Chondrocyte (in vitro differentiated cells): ENCODE measurements at places on chromosomes 4 and X.
A peak's percentile ranks its signal among the peaks of the same experiment; 100 is the strongest.

DNA sequence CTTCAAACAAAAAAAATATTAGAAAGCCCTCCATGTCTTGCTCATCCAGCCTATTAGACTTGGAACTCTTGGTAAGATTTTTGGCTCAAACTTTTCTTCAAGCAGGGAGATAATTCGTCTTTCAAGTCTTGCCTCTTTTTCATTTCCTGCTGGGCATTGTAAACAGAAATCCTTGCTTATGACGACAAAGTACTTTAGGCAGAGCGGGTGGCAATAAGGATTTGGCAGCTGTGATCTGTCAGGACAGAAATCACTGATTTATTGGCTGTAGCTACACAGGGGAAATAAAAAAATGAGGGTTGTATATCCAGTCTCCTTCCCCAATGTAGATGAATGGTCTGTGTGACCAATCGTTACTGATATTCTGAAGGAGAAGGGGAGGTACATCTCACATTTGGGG is 121.6 kb downstream of the SLC4A4 start:
- no peaks in the 10 kb centered on the region for H3K36me3 ChIP-seq
- H3K4me3 ChIP-seq, result no peak overlapping the region
- peaks cover 13% of the 10 kb centered on the region for H3K4me1 ChIP-seq
- no peak for DNase-seq
- H3K27me3 ChIP-seq, result no peaks in the 10 kb centered on the region

- no peak for DNase-seq
- no peaks in the 10 kb centered on the region for H3K36me3 ChIP-seq
- H3K27ac ChIP-seq, result no peak overlapping the region
- no peak overlapping the region for H3K4me3 ChIP-seq
Measured at GRCh38 chrX:41881166-41881565, 42.2 kb downstream of the CASK start.

DNA sequence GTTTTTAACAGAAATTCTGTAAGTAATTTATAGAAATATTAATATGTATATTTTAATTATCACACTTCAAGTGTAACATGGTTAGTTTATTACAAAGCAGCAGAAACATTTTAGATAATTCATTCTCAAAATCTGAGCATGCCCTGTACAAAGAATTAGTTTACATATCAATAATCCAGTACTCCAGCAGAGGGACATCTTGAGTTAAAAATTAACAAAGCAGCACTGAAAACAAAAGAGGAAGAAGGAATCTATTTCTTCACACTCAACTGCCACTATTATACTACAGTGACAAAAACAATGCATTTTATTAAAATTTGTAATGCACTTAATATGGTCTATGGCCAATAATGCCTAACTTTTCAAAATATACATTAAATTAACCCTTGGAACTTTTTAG is 179.1 kb upstream of the KLHL4 start:
- no peaks in the 10 kb centered on the region for H3K4me1 ChIP-seq
- no peak overlapping the region for H3K27ac ChIP-seq
- no peak for DNase-seq
- H3K4me3 ChIP-seq, result no peak overlapping the region
- peaks cover 19% of the 10 kb centered on the region for H3K27me3 ChIP-seq

GRCh38 chr4:69092980-69093568 is 3.2 kb upstream of the UGT2B7 start:
- no peak overlapping the region for H3K4me3 ChIP-seq
- H3K27ac ChIP-seq, result no peak overlapping the region
- no peaks in the 10 kb centered on the region for H3K27me3 ChIP-seq
- no peak for DNase-seq

DNA sequence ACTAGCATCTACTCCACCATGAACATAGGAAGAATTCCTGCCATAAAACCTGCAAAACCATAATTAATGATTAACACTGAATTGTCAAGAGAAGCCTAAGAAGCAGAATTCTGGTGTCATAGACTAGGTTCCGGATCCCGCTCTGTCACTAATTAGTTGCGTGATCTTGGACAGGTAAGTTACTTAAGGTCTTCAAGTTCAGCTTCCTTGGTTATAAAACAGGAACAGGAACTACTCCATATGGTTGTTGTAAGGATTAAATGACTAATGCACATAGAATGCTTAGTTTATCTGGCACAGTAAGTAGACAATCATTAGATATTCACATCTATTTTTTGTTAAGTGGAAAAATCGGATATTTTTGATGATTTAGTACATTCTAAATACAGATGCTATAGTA is 14.3 kb downstream of the G3BP2 start:
- DNase-seq, result no peak
- H3K27ac ChIP-seq, result peak overlapping the region; percentile 45
- H3K27me3 ChIP-seq, result no peaks in the 10 kb centered on the region
- H3K4me1 ChIP-seq, result peaks cover 24% of the 10 kb centered on the region

DNA sequence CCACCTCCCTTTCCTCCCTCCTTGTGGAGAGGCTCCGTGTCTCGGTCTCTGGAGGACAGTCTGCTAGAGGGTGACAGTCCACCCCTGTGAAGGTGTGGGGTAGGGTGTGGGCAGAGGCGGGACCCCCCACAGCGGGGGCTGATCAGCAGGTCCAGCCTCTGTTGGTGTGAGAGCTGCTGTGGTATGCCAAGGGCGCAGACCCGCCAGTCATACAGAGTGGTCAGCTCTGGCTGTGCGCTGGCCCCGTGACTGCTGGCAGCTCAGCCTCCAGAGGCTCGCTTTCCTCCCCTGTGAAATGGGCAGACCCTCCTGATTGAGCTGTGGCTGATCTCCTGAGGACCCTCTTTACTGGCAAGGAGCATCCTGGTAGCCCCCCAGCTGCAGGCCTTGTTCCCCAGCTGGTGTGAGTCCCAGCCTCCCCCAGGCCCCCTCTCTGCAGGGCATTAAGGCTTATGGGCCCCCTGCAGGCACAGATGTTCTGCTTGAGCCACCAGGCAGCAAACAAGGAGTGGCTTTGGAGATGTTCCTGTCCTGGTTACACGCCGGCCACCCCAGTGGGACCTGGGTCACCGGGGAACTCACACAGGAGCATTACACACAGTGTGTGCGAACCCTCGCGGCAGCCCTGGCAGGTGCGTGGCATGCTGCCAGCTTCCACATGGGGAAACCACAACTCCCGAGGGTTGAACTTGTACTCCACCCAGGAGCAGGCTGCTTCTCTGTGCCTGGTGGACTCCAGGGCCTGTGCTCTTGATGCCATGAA is 76.8 kb downstream of the PPP2R2C start:
- H3K4me3 ChIP-seq, result no peak overlapping the region
- H3K36me3 ChIP-seq, result no peaks in the 10 kb centered on the region
- no peak for DNase-seq
- no peaks in the 10 kb centered on the region for H3K4me1 ChIP-seq
- no peak overlapping the region for H3K27ac ChIP-seq

DNA sequence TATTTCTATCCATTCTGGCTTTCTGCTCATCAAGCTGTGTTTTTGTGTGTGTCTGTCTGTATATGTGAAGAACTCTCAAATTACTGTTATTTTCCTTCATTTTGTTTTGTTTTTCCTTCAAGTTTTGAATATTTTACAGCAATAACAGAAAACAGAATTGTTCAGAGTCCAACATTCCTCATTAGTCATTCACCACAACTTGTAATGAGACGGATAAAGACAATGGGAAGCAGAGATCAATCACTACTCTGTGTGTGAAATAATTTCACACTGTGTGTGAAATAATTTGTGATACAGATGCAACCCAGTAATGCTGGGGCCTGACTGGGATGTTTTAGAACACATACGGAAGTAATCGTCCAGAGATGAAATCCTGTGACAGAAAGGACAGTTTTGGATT is 55.2 kb downstream of the HPGD start:
- H3K4me1 ChIP-seq, result no peaks in the 10 kb centered on the region
- H3K27ac ChIP-seq, result no peak overlapping the region
- no peak overlapping the region for H3K4me3 ChIP-seq
- no peak for DNase-seq
- no peaks in the 10 kb centered on the region for H3K36me3 ChIP-seq
- peaks cover 35% of the 10 kb centered on the region for H3K27me3 ChIP-seq

DNA sequence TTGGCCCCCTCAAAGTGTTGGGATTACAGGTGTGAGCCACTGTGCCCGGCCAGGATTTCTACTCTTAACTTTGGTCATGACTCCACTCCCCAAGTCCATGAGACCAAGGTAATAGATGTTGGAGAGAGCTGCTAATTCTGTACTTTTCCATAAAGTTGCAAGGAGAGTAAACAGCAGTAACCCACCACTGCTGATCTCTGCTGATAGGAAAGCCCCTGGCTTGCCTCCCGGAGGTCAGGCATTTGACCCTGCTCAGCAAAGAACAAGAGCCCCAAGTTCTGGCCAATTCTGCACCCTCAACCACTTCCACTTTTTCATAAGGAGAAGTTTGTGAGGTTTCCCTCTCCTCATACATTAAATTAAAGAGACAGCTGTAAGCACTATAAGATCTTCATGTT is 143.0 kb downstream of the RASL11B start:
- no peak overlapping the region for H3K27ac ChIP-seq
- H3K4me3 ChIP-seq, result no peak overlapping the region
- H3K4me1 ChIP-seq, result peaks cover 10% of the 10 kb centered on the region
- H3K27me3 ChIP-seq, result no peaks in the 10 kb centered on the region
- DNase-seq, result no peak

GRCh38 chr4:139129206-139129605 is 47.8 kb downstream of the ELF2 start:
- peaks cover 24% of the 10 kb centered on the region for H3K4me1 ChIP-seq
- no peaks in the 10 kb centered on the region for H3K27me3 ChIP-seq
- no peak overlapping the region for H3K4me3 ChIP-seq
- no peak for DNase-seq
- H3K36me3 ChIP-seq, result no peaks in the 10 kb centered on the region
- no peak overlapping the region for H3K27ac ChIP-seq

DNA sequence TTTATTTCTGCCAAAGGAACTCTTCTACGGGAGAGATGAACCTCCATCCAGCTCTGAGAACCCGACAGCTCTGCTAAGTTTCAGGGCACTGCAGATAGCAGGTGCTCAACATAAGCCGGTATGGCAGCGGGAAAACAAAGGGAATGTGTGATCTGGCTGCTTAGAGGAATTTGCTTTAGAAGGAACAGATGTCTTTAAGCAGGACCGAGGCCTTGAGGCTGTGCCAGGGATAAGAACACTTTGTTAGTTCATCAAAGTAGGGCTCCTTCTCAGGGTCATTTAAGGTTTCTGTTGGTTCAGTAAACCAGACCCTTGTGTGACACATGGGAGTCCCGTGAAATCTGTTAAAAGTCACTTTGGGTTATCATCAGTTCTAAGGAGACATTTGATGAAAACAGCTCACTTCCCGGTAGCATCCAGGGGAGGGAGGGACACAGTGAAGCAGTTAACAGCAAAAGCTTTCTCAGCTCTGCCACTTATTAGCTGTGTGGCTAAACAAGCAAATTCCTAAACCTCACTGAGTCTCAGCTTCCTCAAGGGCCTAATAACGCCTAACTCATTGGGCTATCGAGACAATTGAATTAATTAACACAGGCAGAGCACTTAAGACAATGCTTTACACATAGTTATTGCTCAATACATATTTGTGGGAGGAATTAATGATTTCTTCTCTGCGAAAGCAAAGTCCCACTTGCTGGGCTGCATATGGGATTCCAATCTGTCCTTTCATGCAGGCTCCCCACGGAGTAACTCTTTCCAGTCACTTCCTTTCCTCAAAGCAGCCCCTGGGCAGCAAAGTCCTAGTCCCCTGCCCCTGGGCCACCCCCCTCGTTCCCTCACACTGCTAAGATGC is 2.9 kb upstream of the FTSJ1 start:
- no peak overlapping the region for H3K4me3 ChIP-seq
- DNase-seq, result no peak
- peaks cover 32% of the 10 kb centered on the region for H3K4me1 ChIP-seq
- no peaks in the 10 kb centered on the region for H3K36me3 ChIP-seq
